ENCODE measurements at places on chromosomes 5 and 9. TPM values are rescaled to one million over a fixed set of nuclear protein-coding genes. Genes with fewer than 3 reads are reported as not detected.

DNA sequence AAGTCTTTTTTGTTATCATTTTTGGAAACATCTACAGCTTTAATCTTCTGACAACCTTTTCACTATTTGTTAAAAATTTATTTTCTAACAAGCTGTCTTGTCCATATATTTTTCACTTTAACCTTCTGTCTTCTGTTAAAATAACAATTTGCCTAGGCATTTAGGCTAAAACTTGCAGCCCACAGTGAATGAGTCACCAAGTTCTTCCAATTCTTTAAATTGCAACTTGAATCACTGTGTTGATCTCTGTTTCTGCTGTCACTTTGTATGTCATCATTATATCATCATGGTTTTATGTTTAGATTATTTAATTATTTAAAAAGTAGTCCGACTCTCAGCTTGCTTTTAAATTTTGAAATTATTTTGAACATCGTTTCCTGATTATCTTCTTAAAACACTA is 473.8 kb upstream of the PTPRD start:
- DNase-seq = no peak

- no peak for DNase-seq
Measured at GRCh38 chr5:58872670-58873273, 289.9 kb downstream of the RAB3C start.

DNA sequence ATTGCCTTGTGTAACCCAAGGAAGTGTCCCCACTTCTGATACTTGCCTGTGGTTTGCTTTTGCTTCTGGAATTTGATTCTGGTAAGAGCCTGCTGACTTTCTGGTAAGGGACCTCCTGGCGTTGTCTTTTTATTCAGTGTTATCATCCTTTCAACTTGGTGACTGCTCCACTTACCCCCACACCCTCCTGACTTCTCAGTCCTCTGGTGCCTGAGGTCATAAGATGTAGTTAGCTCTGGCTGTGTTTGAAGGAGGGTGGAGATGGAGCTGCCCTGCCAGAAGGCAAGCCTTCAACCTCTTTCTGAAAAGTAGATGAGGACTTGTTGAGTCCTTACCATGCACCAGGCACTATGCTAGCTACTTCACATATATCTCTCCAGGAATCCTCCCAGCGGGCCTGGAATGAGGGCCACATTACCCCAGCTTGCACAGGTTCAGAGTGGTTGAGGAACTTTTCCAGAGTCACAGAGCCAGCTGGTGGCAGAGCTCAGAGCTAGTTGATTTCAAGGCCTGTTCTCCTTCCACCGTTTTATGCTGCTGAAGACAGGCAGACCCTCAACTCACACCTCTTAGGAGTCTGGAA is 45.2 kb upstream of the PITX1 start:
- no peak for DNase-seq

- no peak for DNase-seq
Measured at GRCh38 chr5:135053278-135053677, 19.2 kb upstream of the PITX1 start.

Gene RAB14
- 44.6 TPM for total RNA-seq

GRCh38 chr5:84372066-84372695 is 12.5 kb downstream of the EDIL3 start:
- no peak for DNase-seq

Gene PCDHB12
- total RNA-seq = 2.3 TPM
